ENCODE measurements at places on chromosomes 13 and 19.

DNA sequence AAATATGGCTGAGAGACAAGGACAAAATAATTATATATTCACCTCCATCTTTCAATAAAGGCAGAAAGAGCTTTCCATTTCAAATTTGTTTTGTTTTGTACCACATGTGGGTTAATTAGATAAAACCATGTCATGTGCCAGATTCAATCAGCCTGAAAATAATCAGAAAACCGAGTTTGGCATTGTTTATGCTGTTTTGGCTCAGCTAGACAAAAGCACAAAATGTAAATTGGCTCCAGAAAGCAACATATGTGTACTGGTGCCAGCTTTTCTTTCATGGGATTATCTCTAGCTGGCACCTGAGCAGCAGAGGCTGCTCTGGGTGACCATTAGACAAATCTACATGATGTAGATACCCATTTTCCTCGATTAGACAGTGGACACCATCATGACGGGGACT is 9.2 kb upstream of the DNAJC15 start:
- DNase-seq, result no peak

DNA sequence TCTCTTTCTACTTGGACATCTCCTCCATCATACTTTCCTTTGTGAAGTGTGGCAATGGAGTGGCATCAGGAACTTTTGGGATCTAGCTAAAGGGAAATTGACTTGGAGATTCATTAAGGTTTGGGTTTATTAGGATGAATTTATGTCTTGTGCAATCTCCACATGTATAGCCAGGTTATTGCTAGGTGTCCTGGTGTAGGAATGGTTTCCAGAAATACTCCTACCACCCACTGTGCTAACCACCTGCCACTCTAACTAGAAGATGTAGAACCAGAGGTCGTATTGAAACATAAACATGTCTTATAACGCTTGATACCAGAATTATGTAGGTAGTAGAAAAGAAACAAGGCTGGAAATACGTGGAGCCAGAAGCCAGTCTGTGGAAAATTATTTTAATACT is 38.1 kb upstream of the MED4 start:
- no peak for DNase-seq

DNA sequence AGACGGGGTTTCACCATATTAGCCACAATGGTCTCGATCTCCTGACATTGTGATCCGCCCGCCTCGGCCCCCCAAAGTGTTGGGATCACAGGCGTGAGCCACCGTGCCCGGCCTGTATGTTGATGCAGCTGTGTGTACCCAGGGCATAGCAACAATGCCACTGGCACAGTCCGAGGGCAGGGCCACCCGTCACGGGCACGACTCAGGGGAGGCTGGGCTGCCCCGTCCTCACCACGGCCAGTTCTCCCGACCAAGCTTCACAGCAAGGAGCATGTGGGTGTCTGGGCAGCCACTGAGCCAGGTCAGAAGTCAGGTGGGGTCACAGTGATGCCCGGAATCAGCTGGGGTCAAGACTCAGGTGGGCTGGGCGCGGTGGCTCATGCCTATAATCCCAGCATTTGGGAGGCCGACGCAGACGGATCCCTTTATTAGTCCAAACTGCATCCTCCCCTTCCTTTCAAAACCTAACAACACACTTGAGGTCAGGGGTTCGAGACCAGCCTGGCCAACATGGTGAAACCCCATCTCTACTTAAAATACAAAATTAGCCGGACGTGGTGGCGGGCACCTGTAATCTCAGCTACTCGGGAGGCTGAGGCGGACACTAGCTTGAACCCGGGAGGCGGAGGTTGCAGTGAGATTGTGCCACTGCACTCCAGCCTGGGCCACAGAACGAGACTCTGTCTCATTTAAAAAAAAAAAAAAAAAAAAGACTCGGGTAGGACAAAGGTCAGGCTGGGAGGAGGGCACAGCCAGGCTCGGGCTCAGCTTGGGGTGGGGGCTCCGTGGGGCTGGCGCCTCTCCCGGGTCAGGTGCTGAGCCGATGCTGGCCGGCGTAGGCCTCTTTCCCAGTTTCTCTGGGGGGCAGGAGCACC is 1.2 kb upstream of the CDC34 start:
- no peak for DNase-seq

GRCh38 chr13:75385708-75386083 is 96.3 kb downstream of the TBC1D4 start:
- no peak for DNase-seq

- no peak for DNase-seq
These were observed 3.8 kb downstream of the ERFL start for GRCh38 chr19:41924151-41925145.
